ENCODE measurements at places on chromosomes 2 and 18.

DNA sequence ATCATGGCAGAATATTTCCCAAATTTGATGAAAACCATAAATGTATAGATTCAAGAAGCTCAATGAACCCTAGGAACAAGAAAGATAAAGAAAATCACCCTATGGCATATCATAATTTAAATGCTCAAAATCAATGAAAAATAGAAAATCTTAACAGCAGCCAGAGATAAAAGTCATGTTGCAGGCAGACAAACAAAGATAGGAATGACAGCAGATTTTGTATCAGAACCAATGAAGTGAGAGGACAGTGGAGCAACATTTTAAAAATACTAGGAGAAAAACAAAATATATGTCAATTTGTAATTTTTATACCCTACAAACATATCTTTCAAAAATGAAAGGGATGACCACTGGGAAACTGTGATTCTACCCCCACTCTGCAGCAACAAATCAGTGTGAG is 203.3 kb downstream of the PIEZO2 start:
- no peak for DNase-seq

GRCh38 chr2:28399289-28399688 is 6.6 kb downstream of the FOSL2 start:
- no peak for DNase-seq

GRCh38 chr2:83587309-83587708 is 871.8 kb downstream of the SUCLG1 start:
- no peak for DNase-seq

- no peak for DNase-seq
Measured at GRCh38 chr2:70098032-70098431, 10.8 kb downstream of the PCBP1 start.

DNA sequence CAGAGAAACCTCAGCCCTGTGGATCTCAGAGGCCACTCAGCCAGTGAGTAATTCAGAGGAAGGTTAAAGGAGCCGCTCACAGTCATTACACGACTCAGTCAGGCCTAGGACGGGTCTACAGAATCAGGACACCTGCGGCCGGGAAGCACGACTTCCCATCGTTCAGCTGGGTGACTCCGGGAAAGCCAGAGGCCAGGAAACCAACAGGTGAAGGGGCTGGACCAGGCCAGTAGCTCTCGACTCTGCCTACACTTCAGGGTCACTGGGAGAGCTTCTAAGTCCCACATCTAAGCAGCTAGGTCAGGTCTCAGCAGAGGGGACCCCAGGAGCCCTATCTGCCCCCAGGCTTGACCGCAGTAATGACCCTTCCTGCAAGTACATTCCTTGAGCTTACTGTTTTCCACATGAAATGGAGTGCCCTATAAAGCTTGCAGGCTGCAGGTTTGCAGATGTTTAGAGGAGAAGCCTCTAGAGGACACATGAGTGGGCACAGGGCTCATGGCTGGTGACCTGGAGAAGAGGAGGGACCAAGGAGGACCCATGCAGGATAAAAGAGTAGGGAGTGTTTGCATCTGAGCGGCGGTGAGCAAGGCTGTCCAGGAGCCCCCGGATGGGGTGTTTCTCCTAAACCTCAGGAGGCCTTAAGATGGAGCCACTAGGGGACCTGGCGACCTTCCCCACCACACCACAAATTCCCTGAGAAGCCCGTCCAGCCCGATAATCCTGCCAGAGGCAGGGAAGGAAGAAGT is 9.5 kb downstream of the DIPK1C start:
- no peak for DNase-seq

- no peak for DNase-seq
Measured at GRCh38 chr2:25438793-25439192, 97.1 kb upstream of the DNMT3A start.

DNA sequence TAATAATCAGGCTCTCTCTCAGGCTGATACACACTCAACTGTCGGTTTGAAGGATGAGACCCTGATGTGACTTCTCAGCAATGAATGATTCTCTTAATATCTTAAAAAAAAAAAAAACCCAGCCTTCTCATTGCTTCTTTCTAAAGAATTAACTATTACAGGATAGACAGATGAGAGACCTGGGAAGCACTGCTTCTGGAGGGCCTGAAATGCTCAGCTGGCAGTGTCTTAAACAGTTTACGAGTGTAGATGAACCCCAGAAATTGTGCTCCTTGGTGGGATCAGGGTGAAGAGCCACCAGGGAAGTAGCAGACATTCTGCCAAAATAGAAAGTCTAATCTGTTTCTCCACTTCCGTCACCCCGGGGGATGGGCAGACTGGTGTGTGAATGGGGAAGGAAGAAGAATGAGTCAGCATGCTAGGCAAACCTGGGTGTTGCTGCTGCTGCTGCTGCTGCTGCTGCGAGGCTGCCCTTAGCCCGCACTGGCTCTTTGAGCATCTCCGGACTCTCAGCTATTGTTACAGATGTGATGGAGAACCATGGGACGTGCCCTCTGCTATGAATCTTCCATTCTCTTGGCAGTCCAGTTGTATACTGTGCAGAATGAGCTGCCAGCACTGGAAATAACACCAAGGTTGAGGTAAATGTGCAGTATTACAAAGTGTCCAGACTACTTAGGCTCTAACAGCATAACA is 158.4 kb downstream of the SETBP1 start:
- peak; percentile 62 for DNase-seq

DNA sequence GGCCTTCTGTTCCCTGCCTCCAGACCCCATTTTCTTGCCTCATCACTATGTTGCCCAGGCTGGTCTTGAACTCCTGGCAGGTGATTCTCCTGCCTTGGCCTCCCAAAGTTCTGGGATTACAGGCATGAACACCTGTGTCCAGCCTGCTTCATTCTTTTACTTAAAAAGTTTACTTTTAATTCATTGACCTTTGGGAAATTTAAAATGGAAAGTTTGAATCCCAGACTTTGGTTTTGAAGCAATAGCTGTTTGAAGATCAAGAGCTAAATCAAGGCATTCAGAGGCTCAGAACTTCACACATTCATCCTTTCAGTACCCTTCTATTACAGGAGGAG is 79.3 kb upstream of the SESTD1 start:
- no peak for DNase-seq

- no peak for DNase-seq
Measured at GRCh38 chr2:43592443-43592842, 3.4 kb downstream of the THADA start.

DNA sequence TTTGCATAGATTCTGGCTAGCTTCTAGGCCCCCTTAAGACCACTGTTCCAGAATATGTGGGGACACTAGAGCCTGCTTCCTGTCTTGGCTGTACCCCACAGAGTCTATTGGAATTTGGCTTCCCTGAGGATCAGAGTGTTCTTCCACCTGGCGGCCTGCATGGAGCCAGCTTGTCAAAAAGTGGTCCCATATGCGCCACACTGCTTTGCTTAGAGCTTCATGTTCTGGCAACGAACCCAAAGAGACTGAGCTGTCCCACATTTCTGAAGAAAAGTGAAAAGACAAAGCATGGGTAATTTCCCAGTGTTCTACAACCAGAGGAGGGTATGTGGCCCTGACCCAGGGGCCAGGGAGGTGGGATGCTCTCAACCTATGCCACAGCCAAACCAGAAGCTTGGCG is 52.7 kb upstream of the FZD7 start:
- no peak for DNase-seq

GRCh38 chr2:27963472-27963871 is 72.9 kb downstream of the BABAM2 start:
- no peak for DNase-seq

DNA sequence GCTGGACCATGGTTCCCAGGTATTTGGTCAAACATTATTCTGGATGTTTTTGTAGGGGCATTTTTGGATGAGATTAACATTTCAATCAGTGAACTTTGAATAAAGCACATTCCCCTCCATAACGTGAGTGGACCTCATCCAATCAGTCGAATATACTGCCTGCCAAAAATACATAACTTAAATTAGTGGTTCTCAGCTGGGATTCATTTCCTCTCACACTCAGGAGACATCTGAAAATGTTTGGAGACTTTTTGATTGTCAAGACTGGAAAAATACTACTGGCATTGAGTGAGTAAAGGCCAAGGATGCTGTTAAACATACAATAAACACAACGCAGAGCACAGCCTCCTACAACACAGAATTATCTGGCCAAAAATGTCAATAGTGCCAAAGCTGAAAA is 198.2 kb downstream of the MYO1B start:
- no peak for DNase-seq

DNA sequence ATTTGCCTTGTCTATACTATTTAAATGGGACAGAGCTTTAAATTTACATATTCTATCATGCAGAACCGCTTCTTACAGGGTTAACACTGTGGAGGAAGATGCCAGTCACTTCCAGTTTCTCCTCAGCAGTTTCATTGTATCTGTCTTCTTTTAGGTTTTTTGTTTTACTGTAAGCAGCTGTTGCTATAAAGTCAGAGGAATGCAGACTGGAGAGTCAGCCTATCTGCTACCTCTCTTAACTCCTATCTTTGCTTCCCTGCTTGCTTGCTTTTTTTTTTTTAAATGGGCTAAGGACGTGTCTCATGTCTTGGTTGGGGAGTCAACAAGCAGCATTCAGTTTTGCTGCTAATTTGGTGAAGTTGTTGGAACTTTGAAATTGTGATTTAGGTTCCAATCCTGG is 8.9 kb downstream of the EPC2 start:
- no peak for DNase-seq

DNA sequence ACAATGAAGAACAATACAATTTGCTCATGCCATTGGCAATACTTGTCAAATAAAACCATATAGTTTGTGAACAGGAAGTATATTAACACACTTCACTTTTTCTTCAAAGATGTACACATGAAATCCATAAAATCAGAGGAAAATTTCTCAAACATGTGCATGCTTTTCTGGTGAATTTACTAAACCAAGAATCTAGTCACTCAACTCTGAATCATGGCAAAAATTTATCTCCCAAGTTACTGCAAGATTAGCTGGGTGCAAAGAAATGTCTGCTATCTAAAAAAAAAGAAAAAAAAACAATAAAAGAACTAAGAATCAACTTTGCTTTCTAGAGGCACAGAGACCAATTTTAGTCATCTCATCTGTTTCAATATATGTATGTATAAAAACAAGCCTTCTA is 419.2 kb downstream of the NR4A2 start:
- no peak for DNase-seq

DNA sequence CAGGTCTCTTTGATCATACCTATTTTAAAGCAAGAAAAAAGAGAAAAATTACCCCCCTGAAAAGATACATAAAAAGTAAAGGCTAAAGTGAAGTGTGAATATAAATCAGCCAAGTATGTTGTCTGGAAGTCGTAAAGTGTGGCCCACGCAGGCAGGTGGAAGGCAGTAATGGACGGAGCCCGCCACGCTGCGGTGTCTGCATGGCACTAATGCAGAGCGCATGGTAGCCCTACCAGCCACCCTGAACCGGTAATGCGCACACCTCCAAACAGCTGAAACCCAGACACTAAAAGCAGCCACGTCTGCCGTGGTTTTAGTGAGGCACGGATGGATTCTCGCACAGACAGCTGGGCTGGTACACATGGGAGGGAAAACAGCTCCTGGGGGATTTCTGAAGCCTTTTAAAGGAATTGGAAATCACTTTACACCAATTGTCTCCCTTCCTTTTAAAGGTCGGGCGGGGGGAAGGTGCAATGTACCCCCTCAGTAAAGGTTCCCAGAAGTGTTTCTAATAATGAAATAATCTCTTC is 615.2 kb downstream of the CNTNAP5 start:
- no peak for DNase-seq

GRCh38 chr18:30149585-30149984 is 893.0 kb downstream of the DSC3 start:
- no peak for DNase-seq

DNA sequence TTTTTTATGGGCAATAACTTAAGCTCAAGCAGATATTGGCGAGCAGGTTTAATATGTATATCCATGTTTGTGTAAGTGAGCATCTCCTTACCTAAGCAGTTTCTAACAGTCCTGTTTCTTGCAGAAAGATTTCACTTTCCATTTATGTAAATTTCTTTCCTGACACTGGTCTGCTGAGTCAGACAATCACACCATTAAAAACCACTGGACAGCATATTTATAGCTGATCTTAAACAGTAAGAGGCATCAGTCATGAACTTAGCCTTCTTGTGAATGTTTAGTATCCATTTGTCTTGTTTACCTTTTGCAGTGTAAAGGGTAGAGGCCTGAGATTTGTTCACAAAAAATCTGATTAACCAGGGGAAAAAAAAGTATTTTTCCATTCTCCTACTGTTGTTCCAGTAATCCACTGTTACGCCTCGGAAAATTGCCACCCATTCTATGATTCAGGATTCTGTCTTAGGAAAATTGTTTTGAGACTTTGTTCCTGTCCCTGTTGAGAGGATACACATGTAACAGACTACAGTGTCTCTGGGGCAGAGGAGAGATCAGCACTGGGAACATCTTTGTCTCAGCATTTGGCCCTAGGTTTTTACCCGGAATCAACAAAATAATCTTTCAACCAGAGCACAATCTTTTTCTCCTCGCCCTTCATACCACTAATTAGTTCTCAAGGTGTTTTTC is 521.0 kb upstream of the NRP2 start:
- no peak for DNase-seq

- no peak for DNase-seq
Measured at GRCh38 chr18:22311301-22311700, 106.4 kb downstream of the CTAGE1 start.

DNA sequence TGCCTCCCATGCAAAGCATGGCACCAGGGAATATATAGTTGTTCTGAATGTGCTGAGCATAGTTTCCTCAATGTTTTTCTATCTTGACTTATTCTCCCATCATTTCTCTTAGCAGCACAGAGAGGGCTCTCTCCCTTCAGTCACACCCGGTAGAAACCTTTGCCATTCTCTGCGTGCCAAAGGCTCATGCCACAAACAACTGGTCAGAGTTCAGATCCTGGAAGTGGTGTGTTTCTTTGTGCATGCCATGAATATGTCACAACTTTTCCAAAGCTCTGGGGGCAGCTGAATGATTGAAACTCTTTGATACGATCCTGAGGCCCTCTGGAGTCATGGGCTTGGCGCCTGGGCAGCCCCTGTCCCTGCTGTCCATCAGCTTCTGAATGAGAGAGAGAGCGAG is 28.0 kb upstream of the EDAR start:
- no peak for DNase-seq

- DNase-seq, result no peak
Measured at GRCh38 chr2:149152469-149152953, 114.0 kb downstream of the LYPD6B start.

DNA sequence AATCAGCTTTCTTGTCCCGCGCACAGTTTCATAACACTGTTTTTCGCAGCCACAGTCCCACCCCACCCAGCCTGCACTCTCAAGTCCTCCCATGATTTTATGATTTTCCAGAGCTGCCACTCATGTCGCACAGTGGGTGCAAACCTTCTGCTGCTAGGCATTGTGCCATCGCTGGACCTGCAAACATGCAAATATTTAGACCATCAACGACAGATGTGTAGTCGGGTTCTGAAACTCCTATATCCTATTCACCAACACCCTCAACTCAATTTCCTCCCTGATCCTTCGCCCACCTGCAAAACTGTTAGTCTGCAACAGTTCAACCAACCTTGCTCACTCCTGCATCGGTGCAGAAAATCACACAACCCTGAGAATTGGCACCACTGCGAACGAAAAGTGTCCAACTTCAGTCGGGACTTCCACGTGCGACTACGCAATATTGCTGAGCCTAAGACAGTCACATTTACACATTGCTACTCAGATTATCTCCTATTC is 871 bp upstream of the ALS2 start:
- DNase-seq, result no peak

- DNase-seq, result no peak
Measured at GRCh38 chr2:99888617-99889016, 253.8 kb downstream of the AFF3 start.

All from CD4-positive, alpha-beta T cell treated with Interleukin-6 at 100 ng/mL for 8 hours (primary cell).